ENCODE measurements at places on chromosomes 2 and 18. TPM values are rescaled to one million over a fixed set of nuclear protein-coding genes. Genes with fewer than 3 reads are reported as not detected.

The SH3RF3 gene
- total RNA-seq, result 1.3 TPM

The CRYBA2 gene
- 30.1 TPM for total RNA-seq

The RGPD3 gene
- 0.38 TPM for total RNA-seq

The TCF23 gene
- not detected for total RNA-seq

The SLC23A3 gene
- total RNA-seq, result 2.8 TPM

The RFTN2 gene
- 5.4 TPM for total RNA-seq

The ARL4C gene
- total RNA-seq, result 39.9 TPM

The FAM98A gene
- total RNA-seq, result 30.6 TPM

The KDSR gene
- total RNA-seq, result 38.1 TPM

The B3GNT7 gene
- total RNA-seq, result 6.5 TPM

GRCh38 chr2:49045083-49045482 is 109.2 kb downstream of the FSHR start:
- no peaks in the 10 kb centered on the region for H3K36me3 ChIP-seq
- H3K4me1 ChIP-seq, result peaks cover 11% of the 10 kb centered on the region
- H3K4me3 ChIP-seq, result no peak overlapping the region
- H3K27ac ChIP-seq, result no peak overlapping the region
- no peaks in the 10 kb centered on the region for H3K27me3 ChIP-seq

GRCh38 chr18:76461148-76461547 is 33.9 kb downstream of the ZNF516 start:
- H3K36me3 ChIP-seq, result peaks cover 26% of the 10 kb centered on the region
- H3K4me1 ChIP-seq, result peaks cover 38% of the 10 kb centered on the region
- no peak overlapping the region for H3K27ac ChIP-seq
- DNase-seq, result no peak
- no peaks in the 10 kb centered on the region for H3K27me3 ChIP-seq

GRCh38 chr2:127672341-127673224 is 2.7 kb downstream of the LIMS2 start:
- H3K27me3 ChIP-seq, result peaks cover 69% of the 10 kb centered on the region
- DNase-seq, result no peak
- H3K36me3 ChIP-seq, result no peaks in the 10 kb centered on the region

DNA sequence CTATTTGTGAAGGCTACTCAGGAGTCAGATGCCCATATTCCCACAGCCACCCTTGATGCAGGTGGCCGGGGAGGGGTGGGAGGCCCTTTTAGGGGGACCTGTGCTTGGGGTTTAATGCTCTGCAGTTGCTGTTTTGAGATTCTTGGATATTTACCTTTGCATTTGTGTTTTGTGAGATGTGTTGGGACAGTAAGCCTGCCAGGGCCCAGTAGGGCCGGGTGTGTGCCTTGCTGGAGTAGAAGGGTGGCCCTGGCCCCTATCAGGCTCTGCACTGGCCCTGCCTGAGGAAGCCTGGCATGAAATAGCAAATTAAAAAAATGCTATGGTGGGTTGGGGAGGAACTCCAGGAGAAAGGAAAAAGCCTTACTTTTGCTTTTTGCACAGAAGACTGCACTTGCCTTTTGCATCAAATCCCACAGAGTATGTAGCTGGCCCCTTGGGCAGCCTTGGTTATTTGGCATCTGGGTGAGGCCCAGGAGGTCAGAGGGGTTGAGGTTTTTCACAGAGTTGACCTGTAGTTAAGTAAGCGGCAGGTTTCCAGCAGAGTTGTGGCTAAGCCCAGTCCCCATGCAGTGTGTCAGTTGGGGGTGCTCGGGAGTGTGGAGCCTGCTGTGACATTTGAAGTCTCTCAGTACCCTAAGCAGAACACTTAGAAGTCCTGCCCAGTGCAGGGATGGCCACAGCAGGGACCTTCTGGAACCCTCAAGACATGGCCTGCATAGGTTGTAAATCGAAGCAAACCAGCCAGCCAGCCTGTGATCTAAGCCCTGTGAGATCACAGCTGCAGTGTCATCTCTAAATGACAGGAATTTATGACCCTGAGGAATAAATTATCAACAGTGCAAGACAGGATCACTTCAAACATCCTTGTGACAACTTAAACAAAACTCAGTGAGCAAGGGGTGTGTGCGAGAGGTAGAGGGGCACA is 68.8 kb downstream of the SH3RF3 start:
- no peaks in the 10 kb centered on the region for H3K4me1 ChIP-seq
- H3K4me3 ChIP-seq, result no peak overlapping the region
- no peak overlapping the region for H3K27ac ChIP-seq
- DNase-seq, result no peak

DNA sequence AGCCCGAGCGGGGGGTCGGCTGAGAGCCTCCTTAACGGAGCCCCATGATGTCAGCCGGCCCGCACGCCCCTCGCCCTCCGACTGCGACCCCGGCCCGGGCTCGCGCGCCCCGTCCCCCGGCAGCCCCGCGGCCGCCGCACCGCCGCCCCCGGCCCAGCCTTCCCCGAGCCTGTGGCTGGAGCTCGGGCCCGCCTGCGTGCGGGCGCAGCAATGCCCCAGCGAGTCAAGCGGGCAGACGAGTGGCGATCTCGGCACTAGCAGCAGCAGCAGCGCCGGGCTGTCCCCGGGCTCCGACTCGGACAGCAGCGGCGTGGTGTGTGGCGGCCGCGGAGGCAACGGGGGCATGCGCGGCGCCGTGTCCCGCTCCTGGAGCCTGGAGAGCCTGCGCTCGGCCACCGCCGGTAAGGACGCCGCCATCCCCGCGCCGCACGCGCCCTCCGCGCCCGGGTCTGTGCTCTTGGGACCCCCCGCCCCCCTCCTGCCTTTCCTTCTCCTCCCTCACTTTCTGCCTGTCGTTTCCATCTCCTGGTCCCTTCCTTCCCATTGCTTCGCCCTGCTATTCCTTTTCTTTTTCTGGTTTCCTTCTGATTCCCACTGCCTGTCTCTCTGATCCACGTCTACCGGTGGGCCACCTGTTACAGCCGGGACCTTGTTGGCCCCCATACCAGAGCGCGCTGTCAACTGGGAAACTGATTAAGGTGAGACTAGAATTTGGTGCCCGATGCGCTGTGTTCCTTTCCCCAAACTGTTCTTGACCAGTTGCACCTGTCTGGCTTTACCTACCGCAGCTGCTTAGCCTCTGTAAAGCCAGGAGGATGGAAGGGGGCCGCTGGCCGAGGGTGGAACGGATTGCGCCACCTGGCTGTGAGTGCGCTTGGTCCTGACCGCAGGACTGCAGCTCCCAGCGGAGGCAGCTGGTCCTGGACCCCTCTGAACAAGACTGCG is 127.4 kb downstream of the ARHGEF4 start:
- peak; percentile 60 for DNase-seq
- H3K27me3 ChIP-seq, result peaks cover 65% of the 10 kb centered on the region
- H3K4me1 ChIP-seq, result peaks cover 42% of the 10 kb centered on the region

GRCh38 chr2:52074130-52074719 is 1042.3 kb upstream of the NRXN1 start:
- H3K4me1 ChIP-seq, result no peaks in the 10 kb centered on the region
- DNase-seq, result no peak
- no peaks in the 10 kb centered on the region for H3K36me3 ChIP-seq
- no peak overlapping the region for H3K27ac ChIP-seq
- no peak overlapping the region for H3K4me3 ChIP-seq
- H3K27me3 ChIP-seq, result no peaks in the 10 kb centered on the region

- no peak overlapping the region for H3K4me3 ChIP-seq
- no peaks in the 10 kb centered on the region for H3K27me3 ChIP-seq
- H3K36me3 ChIP-seq, result peaks cover 32% of the 10 kb centered on the region
- H3K4me1 ChIP-seq, result peaks cover 37% of the 10 kb centered on the region
Observed at GRCh38 chr18:7056026-7056425, 61.6 kb downstream of the LAMA1 start.
